Left kidney (tissue), 8 donors: ENCODE measurements at places on chromosomes 11 and 22. TPM values are rescaled to one million over a fixed set of nuclear protein-coding genes. Genes with fewer than 3 reads are reported as not detected.

- no peak for DNase-seq
These were observed 22.1 kb upstream of the SYT7 start for GRCh38 chr11:61602775-61603569.

DNA sequence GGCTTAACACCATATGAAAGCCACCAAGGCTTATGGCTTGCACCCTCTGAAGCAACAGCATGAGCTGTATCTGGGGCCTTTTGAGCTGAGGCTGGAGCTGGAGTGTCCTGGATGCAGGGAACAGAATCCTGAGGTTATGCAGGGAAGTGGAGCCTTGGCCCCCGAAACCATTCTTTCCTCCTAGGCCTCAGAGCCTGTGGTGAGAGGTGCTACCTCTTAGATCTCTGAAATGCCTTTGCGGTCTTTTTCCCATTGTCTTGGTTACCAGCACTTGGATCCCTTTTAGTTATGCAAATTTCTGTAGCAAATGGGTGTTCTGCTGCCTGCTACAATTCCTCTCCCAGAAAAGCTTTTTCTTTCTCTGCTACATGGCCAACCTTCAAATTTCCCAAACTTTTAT, 72.7 kb upstream of the CLPB start:
- no peak for DNase-seq

The SART1 gene
- 48.6 TPM for polyA plus RNA-seq

The UPK3A gene
- 1.5 TPM for polyA plus RNA-seq
